Effector memory CD8-positive, alpha-beta T cell (primary cell): ENCODE measurements at places on chromosomes 3 and 15.

DNA sequence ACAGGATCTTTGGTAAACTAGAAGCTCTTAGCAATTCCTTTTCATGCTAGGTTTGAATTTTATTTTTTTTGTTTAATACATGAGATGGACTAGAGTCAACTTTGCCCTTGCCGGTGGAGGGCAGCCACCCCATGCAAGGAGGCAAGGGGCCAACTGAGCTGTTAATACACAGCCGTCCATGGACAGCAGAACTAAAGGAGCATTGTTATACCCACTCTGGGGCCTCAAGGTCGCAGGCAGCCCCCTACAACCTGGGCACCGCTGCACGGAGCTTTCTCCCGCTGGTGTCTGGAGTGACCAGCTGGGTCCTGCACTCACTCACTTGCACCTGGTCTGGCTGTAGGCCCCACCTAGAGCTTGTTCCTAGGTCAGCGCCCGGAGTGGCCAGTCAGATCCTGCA is 47.9 kb upstream of the ACKR4 start:
- H3K36me3 ChIP-seq, result no peaks in the 10 kb centered on the region
- peaks cover 7% of the 10 kb centered on the region for H3K4me1 ChIP-seq
- no peaks in the 10 kb centered on the region for H3K27me3 ChIP-seq
- no peak overlapping the region for H3K27ac ChIP-seq

DNA sequence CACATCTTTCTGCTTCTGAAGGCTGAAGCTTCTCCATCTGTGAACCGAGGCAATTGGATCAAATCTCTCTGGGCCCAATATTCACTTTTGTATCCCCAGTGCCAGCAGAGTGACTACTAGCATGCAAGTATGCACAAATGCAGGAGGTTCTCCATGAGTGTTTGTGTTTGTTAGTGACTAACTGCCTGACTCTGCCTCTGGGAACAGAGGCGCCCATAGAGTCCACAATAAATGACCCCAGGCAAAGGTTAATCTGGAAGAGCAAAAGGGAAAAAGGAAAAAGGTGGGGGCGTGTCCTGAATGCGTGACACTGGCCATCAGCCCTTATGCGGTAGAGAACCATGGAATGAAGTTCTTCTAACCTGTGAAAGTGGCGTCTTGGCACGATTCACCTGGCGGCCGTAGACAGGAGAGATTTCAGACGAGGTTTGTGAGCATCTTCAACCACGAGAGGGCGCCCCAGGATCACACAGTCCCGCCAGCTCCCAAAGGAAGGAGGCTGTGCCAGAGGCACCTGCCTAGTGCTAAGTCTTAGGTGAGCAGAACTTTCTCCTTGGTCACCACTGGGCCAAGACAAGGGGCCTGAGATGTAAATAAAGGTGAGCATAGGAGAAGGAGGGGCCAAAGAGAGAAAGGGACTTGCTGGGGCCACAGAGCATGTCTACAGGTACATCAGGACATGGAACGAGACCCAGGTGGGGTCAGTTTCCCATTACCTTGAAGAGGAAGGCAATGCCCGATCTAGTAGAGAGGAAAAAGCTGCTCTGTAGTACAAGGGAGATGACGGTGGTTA is 44.2 kb downstream of the RBPMS2 start:
- peaks cover 8% of the 10 kb centered on the region for H3K4me1 ChIP-seq
- H3K36me3 ChIP-seq, result no peaks in the 10 kb centered on the region
- peak; percentile 83 for DNase-seq
- H3K4me3 ChIP-seq, result no peak overlapping the region
- H3K27me3 ChIP-seq, result no peaks in the 10 kb centered on the region
- peak overlapping the region; percentile 49 for H3K27ac ChIP-seq

GRCh38 chr15:56215769-56216168 is 27.9 kb downstream of the RFX7 start:
- no peak overlapping the region for H3K4me3 ChIP-seq
- peak overlapping the region; percentile 66 for H3K27ac ChIP-seq
- peaks cover 6% of the 10 kb centered on the region for H3K36me3 ChIP-seq
- DNase-seq, result no peak

- H3K4me3 ChIP-seq, result no peak overlapping the region
- no peak for DNase-seq
- H3K27me3 ChIP-seq, result peaks cover 60% of the 10 kb centered on the region
- peaks cover 2% of the 10 kb centered on the region for H3K36me3 ChIP-seq
Measured at GRCh38 chr3:184472723-184473428, 88.7 kb upstream of the EPHB3 start.

- peaks cover 8% of the 10 kb centered on the region for H3K4me1 ChIP-seq
- H3K27ac ChIP-seq, result peak overlapping the region; percentile 51
- H3K27me3 ChIP-seq, result no peaks in the 10 kb centered on the region
- no peak for DNase-seq
- no peak overlapping the region for H3K4me3 ChIP-seq
- peaks cover 7% of the 10 kb centered on the region for H3K36me3 ChIP-seq
Measured at GRCh38 chr3:58084788-58085543, 76.7 kb downstream of the FLNB start.

- H3K36me3 ChIP-seq, result peaks cover 3% of the 10 kb centered on the region
- H3K27ac ChIP-seq, result no peak overlapping the region
- H3K4me3 ChIP-seq, result no peak overlapping the region
- no peaks in the 10 kb centered on the region for H3K4me1 ChIP-seq
- peaks cover 48% of the 10 kb centered on the region for H3K27me3 ChIP-seq
Measured at GRCh38 chr15:51162865-51163762, 68.4 kb upstream of the TNFAIP8L3 start.

DNA sequence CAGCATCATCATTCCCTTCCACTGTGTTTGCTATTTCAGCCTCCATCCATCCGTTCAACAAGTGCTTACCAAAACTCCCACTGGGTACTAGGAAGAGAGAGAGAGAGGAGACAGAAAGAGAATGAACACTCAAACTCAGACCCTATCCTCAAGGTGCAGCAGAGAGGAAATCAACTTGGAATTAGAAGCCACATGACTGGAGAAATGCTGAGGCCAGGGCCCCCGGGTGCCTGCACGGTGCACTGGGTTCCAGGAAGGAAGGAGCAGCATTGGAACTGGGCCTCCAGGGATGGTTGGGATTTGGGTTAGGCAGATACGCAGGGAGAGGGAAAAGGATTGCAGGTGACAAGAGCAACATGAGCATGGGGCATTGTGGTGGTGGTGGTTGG is 30.0 kb downstream of the CORO2B start:
- H3K36me3 ChIP-seq, result no peaks in the 10 kb centered on the region
- H3K27me3 ChIP-seq, result peaks cover 28% of the 10 kb centered on the region
- no peak overlapping the region for H3K4me3 ChIP-seq
- H3K4me1 ChIP-seq, result no peaks in the 10 kb centered on the region
- no peak for DNase-seq

GRCh38 chr3:13776253-13777050 is 103.4 kb downstream of the WNT7A start:
- H3K27me3 ChIP-seq, result peaks cover 31% of the 10 kb centered on the region
- DNase-seq, result no peak
- H3K36me3 ChIP-seq, result no peaks in the 10 kb centered on the region

DNA sequence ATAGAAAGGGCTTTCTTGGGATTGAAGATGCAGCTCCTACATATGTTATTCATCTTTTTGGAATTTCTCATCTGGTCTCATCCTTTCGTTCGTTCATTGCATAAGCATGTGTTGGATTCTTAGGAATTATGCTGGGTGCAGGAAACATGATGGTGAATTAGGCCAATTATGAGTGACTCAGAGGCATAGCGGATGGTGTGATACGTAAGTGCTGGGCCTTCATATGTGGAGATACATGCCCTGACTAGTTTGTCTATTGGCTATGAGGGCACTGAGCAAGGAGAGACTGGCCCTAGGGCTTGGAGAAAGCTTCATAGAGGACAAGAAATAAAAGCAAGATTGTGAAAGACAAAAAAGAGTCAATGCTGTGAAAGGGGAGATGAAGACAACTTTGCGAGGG is 235.1 kb downstream of the MYRIP start:
- no peaks in the 10 kb centered on the region for H3K4me1 ChIP-seq
- H3K27ac ChIP-seq, result no peak overlapping the region
- H3K27me3 ChIP-seq, result no peaks in the 10 kb centered on the region

- H3K4me3 ChIP-seq, result peak overlapping the region; percentile 71
- H3K36me3 ChIP-seq, result peaks cover 4% of the 10 kb centered on the region
- peaks cover 26% of the 10 kb centered on the region for H3K4me1 ChIP-seq
- peaks cover 64% of the 10 kb centered on the region for H3K27me3 ChIP-seq
- H3K27ac ChIP-seq, result no peak overlapping the region
Measured at GRCh38 chr3:154122912-154123559, 1.8 kb downstream of the ARHGEF26 start.

DNA sequence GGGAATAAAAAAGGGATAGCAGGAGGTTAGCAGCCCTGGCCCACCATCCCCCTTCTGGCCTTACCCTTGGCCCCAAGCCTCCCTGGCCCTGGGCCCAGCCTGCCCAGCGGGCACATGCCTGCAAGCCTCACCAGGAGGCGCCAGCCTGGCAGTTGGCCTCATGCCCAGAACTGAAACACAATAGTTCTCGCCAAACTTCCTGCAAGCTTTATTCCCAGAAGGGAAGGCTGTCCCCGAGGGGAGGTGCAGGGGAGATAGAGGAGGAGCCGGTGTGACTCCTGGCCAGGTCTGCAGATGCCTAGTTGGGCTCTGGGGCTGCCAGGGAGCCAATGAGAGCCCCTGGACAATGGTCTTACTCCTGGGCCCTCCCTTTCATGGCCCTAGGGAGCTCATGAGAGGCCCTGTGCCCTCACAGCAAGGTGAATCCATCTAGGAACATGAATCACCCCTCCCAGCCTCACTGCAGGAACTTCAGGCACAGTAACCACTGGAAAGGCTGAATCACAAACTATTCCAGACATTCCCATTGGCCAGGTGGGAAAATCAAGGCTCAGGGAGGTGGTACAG is 4.0 kb downstream of the CCDC33 start:
- no peak for DNase-seq
- H3K36me3 ChIP-seq, result no peaks in the 10 kb centered on the region
- no peak overlapping the region for H3K27ac ChIP-seq
- peaks cover 7% of the 10 kb centered on the region for H3K4me1 ChIP-seq
- no peak overlapping the region for H3K4me3 ChIP-seq

GRCh38 chr15:37394402-37395099 is 294.2 kb upstream of the MEIS2 start:
- H3K4me1 ChIP-seq, result no peaks in the 10 kb centered on the region
- H3K27ac ChIP-seq, result no peak overlapping the region
- DNase-seq, result no peak
- no peak overlapping the region for H3K4me3 ChIP-seq
- no peaks in the 10 kb centered on the region for H3K36me3 ChIP-seq
- no peaks in the 10 kb centered on the region for H3K27me3 ChIP-seq

DNA sequence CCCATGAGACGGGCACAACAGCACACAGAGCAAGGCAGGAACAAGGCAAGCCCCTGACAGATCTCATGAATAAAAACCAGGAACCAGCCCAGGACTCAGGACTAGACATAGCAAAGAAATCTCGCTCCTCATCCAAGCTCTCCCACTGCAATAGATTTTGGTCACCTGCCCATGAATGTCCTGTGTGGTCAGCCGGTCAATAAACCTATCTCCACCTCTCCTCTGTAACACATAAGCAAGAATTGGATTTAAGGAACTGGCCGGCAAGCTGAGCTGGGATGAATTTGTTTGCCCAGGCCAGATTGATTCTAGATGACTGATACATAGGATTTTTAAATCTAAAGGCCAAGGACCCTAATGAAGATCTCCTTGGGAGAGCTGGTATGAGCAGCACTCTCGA is 46.3 kb upstream of the SMAD3 start:
- peaks cover 3% of the 10 kb centered on the region for H3K36me3 ChIP-seq
- no peaks in the 10 kb centered on the region for H3K27me3 ChIP-seq
- peaks cover 2% of the 10 kb centered on the region for H3K4me1 ChIP-seq
- H3K4me3 ChIP-seq, result no peak overlapping the region
- H3K27ac ChIP-seq, result no peak overlapping the region
- DNase-seq, result no peak

- H3K27ac ChIP-seq, result peak overlapping the region; percentile 59
- H3K27me3 ChIP-seq, result no peaks in the 10 kb centered on the region
- peak overlapping the region; percentile 26 for H3K4me3 ChIP-seq
- H3K4me1 ChIP-seq, result peaks cover 12% of the 10 kb centered on the region
- peaks cover 3% of the 10 kb centered on the region for H3K36me3 ChIP-seq
Measured at GRCh38 chr3:47961815-47962606, 54.2 kb downstream of the MAP4 start.

GRCh38 chr3:114299941-114300624 is 6.3 kb downstream of the TIGIT start:
- peaks cover 68% of the 10 kb centered on the region for H3K4me1 ChIP-seq
- no peaks in the 10 kb centered on the region for H3K27me3 ChIP-seq
- peak overlapping the region; percentile 97 for H3K27ac ChIP-seq

DNA sequence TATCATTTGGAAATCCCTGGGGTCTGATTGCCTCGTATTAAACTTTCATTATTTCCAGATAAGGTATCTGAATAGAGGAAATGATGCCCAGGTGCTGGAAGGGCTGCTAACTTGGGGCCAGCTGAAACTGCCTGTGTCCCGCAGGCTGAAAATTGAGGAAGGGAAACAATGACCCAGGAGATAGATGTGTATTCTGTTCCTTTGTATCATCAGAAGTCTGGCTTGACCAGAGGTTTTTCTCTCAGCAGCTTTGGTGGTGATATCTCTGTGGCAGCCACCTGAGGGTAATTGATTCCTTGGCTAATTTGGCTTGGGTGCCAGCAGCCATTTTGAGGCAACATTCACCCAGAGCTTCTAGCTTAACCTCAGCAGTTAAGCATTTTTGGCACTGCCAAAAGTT is 90.0 kb upstream of the STT3B start:
- H3K27ac ChIP-seq, result no peak overlapping the region
- H3K36me3 ChIP-seq, result no peaks in the 10 kb centered on the region
- no peak overlapping the region for H3K4me3 ChIP-seq
- H3K27me3 ChIP-seq, result no peaks in the 10 kb centered on the region
- H3K4me1 ChIP-seq, result no peaks in the 10 kb centered on the region

GRCh38 chr15:98745179-98745578 is 96.8 kb downstream of the IGF1R start:
- no peak overlapping the region for H3K4me3 ChIP-seq
- peaks cover 6% of the 10 kb centered on the region for H3K4me1 ChIP-seq
- peaks cover 30% of the 10 kb centered on the region for H3K27me3 ChIP-seq
- DNase-seq, result no peak
- peaks cover 3% of the 10 kb centered on the region for H3K36me3 ChIP-seq

GRCh38 chr3:124605781-124606579 is 124.3 kb upstream of the UMPS start:
- no peak for DNase-seq
- H3K27me3 ChIP-seq, result peaks cover 37% of the 10 kb centered on the region
- no peak overlapping the region for H3K4me3 ChIP-seq
- H3K4me1 ChIP-seq, result no peaks in the 10 kb centered on the region
- no peak overlapping the region for H3K27ac ChIP-seq
- no peaks in the 10 kb centered on the region for H3K36me3 ChIP-seq

DNA sequence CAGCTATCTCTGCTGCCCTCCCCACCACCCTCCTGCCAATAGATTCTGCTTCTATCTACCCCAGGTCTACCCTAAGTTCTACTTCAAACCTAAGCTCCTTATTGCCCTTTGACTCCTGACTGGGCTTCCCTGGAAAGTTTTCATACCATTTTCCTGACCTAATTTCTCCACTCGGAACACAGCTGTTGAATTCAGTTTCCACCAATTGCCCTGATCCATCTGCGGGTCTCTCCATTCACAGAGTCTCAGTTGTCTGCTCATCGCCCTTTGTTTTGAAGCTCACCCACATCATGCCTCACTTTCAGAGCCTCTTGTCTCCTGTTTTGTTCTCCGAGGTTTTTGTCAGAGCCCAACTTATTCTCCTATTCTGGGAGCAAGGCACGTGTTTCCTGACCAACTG is 56.8 kb upstream of the ABI3BP start:
- H3K27ac ChIP-seq, result no peak overlapping the region
- DNase-seq, result no peak
- H3K4me3 ChIP-seq, result no peak overlapping the region
- H3K27me3 ChIP-seq, result peaks cover 6% of the 10 kb centered on the region

- H3K4me3 ChIP-seq, result no peak overlapping the region
- peaks cover 21% of the 10 kb centered on the region for H3K27me3 ChIP-seq
- H3K27ac ChIP-seq, result no peak overlapping the region
- DNase-seq, result no peak
- H3K36me3 ChIP-seq, result no peaks in the 10 kb centered on the region
Measured at GRCh38 chr3:120258009-120258408, 27.0 kb downstream of the GPR156 start.
